ENCODE measurements at places on chromosomes 6 and 20.

DNA sequence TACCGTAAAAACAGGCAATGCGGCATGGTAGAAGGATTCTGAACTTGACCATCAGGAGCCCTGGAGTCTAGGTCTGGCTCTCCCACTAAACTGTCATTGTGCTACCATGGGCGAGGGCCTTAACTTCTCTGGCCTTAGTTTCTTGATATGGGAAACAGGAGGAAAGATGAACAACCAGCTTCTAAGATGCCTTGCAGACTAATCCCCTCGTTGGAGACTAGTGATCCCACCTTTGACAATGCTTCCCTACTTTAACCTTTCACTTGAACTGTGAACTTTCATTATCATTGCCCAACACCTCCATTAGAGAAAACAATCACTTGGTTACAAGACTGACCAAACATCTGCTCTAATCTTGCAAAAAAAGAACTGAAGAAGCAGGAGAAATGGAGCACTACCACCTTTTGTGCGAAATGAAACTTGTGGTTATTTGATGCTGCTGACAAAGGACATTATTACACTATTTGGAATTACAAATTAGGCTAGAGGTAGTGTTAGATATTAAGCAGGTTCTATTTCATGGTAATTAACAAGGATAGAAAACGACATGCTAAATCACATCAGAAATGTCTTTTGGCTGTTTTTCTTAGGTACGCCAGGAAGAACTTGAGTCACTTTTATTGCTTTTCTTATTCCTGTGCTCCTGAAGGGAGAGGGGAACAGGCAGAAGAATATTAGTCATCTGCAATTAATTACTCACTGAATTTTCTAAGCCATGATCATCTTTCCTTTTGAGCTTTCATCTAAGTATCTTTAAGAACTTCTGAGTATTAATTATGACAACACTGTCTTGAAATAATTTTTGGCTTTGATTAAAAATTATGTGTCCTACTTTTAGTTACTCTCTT lies 39.1 kb upstream of the ARHGAP18 start:
- peak; percentile 76 for DNase-seq

DNA sequence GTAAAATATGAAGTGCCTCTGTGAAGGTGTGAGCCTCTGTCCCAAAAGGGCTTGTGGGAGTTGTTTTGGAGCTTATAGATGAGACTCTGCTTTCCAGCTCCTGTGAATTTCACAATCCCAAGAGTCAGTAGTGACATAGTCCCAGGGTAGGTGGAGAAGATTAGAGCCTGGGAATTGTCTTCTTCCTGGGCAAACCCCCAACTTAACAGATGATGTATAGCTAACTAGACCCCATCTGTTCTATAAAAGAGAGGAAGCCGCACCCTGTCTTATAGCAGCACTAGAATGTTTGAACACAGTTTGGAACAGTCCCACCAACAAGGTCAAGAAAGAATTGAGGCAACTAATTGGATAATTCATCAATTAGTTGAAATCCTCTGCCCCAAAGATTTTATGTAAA lies 294.7 kb downstream of the ZNF217 start:
- DNase-seq: no peak

- DNase-seq: no peak
Observed at GRCh38 chr6:41515995-41516394, 30.2 kb upstream of the FOXP4 start.

DNA sequence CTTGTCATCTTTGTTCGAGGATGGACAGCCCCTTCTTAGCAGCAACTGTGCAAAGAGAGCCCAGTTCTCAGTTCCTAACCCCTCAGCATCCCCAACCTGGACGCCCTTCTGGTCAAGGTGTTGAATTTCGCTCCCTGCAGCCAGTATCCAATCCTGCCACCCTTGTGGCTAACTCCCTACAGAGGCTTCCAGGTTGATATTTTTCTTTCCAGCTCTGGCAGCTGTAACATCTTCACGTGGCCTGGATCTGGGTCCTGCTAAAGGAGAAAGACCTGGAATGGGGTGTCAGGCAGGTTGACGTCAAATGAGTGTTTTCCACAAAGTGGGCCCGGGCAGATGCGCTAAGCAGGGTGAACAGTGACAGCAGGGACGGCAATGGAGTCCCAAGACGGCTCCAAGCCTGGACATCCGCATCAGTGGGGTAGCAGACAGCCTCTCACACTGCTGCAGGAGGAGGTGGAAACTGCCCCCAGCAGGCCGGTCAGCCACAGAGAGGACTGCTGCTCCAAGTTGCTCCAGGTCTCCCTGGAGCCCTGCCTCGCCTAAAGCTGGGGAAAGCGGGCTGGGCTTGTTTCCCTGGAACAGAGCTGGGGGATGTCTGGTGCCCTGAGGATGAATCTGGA lies 1.0 kb upstream of the YTHDF1 start:
- no peak for DNase-seq

DNA sequence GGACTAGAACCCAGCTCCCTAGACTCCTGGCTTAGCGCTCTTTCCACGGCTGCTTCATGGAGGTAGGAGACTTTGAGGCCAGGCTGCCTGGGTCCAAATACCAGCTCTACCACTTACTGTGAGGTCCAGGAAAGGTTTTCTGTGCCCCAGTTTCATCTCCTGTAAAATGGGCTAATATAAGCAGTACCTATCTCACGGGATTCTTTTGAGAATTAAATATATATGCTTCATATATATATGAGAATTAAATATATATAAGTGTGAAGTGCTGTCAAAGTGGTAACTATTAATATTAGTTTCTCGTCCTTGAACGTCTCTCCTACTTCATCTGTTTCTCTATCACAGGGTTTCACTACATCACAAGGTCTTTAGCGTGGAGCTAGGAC lies 10.2 kb upstream of the LY6G5C start:
- DNase-seq: no peak

DNA sequence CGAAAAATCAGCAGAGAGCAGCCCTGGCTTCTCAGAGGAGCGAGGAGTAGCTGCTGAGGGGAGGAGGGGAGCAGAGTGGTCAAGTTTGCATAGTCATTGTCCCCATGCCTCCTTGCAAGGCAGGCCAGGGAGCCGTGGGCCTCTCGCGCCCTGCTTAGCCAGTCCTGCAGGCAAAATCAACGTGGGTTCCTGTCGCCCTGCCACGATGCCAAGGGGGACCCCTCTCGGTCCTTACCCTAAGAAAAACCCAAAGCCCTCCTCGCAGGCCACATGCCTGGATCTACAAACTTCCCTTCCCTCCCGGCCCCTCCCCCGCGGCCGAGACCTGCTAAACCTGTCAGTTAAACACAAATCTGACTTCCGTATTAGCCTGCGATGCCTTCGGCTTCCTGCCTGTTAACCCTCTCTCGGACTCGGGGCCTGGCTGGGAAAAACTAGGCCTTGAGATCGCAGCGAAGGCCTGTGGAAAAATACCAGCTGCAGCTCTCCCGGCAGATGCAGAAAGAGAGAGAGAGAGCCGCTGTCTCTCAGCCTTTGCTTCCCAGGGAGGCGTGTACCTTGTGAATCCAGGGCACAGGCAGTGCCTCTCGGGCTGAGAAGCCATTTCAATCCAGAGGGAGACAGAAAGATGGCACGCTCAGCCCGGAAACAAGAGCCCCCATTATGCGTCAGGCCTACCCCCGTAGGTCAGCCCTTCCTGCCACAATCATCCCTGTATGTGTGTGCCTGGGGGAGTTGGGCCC lies 968 bp upstream of the ZMYND8 start:
- DNase-seq: peak; percentile 90

DNA sequence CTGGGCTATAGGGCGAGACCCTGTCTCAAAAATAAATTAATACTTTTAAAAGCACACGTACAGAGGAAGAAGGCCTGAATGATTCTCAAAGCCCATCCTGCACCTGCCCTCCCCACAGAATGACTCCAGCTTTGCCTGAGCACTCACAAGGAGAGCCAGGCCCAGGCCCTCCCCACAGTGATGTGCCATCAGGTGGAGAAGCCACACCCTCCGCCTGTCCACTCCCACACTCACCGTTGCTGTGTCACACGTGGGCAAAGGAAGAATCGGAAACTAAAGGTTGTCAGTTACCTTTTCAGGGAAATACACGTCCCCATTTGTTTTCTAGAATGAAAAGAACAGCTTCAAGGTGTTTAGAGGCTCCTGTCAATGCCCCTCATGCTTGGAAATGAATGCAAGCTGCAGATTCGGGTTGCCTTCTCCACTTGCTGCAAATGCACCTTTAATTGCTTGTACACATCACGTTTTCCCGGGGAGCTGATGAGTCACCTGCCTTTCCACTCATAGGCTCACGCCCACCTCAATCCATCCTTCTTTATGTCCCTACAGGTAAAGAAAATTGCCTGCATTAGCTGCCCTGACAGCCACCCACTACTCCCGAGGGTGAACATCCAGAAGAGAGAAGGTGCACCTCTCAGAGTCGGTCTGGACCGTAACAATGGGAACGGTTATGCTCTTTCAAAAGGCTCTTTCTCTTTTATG lies 45.5 kb upstream of the AFDN start:
- no peak for DNase-seq

DNA sequence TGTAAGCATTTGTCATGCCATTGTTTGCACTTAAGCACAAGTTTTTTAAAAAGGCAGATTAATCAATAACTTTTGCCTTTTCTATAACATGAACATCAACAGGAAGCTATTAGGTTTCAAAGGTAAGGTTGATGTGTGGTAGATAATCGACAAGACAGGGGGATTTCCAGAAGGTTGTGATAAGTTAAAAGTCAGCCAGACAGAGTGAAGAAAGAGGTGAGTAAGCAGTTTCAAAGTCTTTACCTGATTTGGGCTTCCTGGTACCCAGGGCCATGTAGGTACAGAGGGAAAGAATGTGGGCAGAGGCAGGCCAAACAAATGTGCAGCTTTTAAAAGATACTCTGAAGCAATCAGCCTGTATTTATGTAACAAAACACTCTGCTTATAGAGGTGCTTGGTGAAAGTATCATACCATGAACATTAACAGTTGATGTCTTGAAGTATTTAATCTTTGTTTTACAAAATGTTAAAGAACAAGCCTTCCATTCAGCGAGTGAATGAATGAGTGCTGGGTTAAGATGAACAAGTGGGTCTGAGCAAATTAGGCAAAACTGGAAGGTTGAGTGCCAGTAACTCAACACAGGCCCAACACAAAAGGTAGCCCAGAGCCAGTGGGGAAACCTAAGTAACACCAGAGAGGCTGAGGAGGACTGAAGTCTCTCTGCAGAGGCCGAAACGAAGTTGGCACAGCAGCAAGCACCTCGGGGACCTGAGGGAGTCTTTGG lies 60.2 kb downstream of the LRRC1 start:
- DNase-seq: no peak

DNA sequence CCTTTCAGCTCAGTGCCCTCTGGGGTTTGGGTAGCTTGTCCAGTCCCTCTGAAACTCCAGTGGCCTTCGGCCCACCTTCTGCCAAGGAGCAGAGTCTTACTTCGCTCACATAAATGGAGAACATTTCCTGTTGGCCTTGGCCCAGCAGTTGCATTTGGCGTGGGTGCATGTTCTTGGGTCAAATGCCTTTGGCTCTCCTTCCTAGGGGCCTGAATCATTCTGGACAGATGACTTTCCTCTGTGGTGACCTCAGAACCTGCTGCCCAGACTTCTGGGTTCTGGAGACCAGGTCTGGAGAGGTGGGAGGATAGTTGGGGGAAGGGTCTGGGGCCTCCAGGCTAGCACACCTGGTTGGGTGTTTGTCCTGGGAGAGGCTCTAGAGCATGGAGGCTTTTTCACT lies 29.3 kb downstream of the BCAS4 start:
- peak; percentile 91 for DNase-seq

DNA sequence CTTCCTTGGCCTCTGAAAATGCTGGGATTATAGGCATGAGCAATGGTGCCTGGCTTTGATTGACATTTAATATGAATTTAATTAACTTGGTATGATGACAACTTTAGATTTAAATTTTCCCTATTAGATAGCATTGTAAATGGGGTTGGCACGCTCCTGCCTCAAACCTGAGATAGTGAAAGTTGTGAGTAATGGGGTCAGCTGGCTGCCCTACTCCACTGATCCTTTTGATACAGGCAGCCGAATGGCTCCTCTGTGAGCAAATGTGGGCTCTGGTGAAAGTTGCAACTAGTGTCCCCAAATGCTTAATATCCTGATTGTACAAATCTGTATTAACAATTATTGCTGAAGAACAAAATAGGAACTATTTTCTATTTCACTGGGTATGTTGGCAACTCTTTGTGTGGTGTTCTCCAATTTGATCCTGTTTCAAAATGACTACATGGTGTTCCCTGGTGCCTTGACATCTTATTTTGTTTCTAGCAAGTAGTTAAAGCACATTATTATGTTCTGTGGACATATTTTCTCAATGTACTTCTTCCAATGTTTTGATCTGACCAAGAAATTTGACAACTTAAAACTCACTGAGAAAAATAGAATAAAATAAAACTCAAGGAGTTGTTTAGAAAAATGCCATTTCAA lies 97.4 kb downstream of the COL12A1 start:
- DNase-seq: no peak

GRCh38 chr6:129659590-129660345 lies 50.2 kb downstream of the ARHGAP18 start:
- no peak for DNase-seq

DNA sequence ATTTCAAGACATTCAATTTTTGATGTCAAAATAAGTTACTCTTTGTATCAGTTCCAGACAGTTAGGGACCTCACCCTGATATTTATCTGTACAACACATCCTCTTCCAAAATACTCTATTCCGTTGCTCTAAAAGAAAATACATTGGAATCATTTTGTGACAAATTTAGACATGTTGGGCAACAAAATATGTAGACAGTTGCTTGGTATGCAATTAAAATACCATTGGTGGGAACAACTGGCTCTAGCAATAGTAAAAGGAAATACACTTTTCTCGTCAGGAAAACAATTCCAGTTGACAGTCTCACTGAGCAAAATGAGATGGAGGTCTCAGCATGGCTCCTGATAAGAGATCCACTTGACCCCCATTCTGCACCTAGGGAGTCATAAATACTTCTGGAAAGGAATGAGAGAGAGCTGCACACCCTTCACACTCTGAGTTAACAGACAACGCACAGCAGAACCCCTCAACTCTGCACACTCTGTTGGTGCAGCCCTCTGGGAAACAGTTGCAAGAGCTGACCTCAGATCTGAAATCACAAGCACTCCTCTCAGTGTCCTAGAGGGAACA lies 171.3 kb upstream of the NT5E start:
- DNase-seq: no peak

DNA sequence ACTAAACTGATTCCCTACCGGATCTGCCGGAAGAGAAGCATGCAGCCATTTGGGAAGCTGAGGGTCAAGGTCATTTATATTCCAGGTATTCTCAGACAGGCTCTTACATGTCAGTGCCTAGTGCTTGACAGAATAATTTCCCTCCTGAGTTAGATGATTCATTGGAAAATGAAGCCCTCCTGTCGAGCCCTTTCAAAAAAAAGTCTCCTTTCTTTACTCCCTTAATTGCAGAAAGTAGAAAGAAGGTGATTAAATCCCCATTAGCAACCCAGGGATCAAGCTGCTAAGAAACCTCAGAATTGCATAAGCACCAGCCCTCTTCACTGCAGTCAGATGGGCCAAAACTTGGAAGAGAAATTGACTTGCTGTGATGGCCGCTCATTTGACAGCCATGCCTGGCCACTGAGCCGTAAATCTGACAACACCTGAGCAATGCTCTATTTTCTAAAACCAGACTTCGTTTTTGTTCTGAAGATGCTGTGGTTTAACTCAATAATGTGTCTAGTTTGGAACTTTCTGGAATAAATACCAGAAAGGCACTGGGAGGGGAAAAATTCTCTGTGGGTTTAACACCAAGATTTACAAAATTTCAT lies 61.0 kb upstream of the ARMH2 start:
- no peak for DNase-seq

All from EL (cell line).